ENCODE measurements at places on chromosomes 1 and 21. TPM values are rescaled to one million over a fixed set of nuclear protein-coding genes. Genes with fewer than 3 reads are reported as not detected.

- DNase-seq = peak; percentile 73
Observed at GRCh38 chr1:43526002-43526401, 4.7 kb upstream of the PTPRF start.

GRCh38 chr1:93878501-93878888 is 511 bp downstream of the DNTTIP2 start:
- DNase-seq = peak; percentile 18

DNA sequence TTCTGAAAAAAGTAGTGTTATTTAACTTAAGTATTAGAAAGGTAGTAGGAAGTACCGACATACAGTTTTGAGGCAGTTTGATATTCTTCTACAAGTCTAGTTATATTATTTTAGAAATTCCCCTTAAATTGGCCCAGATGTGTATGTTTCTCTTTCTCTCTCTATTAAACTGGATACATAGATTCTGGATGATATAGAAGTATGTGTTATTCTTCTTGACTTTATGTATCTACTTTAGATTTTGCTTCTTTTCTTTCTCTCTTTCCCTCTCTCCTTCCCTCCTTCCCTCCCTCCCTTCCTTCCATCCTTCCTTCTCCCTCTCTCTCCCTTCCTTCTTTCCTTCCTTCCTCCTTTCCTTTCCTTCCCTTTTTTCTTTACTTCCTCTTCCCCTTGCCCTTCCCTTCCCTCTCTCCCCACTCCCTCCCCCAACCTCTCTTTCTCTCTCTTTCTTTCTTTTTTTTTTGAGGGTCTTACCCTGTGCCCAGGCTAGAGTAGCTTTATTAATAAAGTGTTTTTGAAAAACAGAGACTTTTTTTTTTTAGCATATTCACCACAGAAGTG is 124.3 kb downstream of the OSBPL9 start:
- DNase-seq = no peak

- peak; percentile 49 for DNase-seq
Observed at GRCh38 chr1:184965944-184966860, 8.1 kb downstream of the NIBAN1 start.

DNA sequence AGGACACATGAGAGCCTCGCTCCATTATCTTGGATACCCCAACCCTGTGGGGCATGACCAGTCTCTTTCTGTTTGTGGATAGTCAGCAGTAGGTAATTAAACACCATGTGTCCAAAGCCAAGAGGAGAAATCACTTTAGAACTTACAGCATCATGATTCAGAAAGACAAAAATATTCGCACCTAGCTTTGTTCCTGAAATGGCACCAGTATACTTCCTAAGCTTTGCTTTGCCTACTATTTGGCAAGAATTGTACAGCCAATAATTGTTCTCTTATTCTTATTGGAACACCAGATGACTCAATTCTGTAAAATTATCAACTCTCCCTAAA is 24.2 kb downstream of the TNFRSF9 start:
- no peak for DNase-seq

DNA sequence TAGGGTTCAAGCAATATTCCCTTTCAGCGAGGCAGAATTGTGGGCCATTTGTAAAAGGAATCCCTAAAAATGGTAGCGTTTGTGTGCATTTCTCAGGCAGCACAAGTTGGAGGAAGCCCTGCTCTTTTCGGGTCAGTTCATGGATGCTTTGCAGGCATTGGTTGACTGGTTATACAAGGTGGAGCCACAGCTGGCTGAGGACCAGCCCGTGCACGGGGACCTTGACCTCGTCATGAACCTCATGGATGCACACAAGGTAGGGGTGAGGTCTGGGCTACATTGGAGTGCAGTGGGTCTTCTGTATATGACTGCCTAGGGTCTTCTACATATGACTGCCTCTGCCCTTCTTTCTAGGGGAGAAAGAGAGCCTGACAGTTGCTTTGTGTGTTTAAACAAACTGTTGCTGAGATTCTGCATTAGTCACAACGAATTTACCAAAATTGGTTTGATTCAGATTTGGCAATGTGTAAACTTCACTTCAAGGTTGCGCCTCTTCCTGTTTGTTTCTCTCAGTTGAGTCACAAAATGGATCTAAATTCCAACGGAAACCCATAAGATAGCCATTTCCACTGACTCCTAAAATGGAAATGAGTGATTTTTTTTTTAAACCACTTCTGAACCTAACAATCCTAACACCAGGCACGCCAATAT is 40.4 kb upstream of the BMP8A start:
- DNase-seq = peak; percentile 38

- no peak for DNase-seq
Observed at GRCh38 chr1:183586455-183586854, 3.8 kb downstream of the NCF2 start.

DNA sequence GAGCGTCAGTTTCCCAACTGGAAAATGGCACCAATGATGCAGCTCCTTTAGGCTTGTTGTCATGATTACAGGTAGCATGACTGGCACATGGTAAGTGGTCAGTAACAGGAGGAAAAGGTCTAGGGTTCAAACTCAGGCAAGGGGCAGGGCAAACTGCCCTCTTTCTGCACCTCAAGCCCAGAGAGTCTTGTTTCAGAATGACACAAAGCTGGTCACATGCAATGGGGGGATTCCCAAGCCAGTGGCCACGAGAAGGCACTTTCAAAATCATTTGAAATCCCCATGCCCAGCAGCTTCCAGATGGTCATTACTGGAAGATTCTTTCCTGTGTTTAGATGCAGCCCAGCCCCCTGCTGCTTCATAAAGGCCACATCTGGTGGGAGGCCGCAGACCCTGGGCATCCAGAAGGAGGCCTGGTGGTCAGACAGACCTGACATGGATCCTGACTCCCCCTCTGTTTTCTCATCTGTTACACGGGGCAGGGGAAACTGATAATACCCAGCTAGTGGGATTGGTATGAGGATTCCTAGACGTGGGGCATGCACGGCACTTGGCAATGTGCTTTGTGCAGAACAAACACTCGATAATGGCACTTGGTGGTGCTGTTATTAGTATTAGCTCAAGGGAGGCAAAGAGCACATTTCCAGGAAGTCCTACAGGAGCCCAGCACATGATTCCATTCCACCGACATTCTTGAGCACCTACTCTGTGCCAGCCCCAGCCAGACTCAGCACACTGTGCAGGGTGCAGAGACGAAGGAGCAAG is 6.9 kb upstream of the PLA2G2D start:
- DNase-seq = no peak

GRCh38 chr1:103937763-103938357 is 188.2 kb downstream of the AMY1C start:
- DNase-seq = no peak

- DNase-seq = no peak
Observed at GRCh38 chr1:206435445-206435844, 34.8 kb upstream of the IKBKE start.

DNA sequence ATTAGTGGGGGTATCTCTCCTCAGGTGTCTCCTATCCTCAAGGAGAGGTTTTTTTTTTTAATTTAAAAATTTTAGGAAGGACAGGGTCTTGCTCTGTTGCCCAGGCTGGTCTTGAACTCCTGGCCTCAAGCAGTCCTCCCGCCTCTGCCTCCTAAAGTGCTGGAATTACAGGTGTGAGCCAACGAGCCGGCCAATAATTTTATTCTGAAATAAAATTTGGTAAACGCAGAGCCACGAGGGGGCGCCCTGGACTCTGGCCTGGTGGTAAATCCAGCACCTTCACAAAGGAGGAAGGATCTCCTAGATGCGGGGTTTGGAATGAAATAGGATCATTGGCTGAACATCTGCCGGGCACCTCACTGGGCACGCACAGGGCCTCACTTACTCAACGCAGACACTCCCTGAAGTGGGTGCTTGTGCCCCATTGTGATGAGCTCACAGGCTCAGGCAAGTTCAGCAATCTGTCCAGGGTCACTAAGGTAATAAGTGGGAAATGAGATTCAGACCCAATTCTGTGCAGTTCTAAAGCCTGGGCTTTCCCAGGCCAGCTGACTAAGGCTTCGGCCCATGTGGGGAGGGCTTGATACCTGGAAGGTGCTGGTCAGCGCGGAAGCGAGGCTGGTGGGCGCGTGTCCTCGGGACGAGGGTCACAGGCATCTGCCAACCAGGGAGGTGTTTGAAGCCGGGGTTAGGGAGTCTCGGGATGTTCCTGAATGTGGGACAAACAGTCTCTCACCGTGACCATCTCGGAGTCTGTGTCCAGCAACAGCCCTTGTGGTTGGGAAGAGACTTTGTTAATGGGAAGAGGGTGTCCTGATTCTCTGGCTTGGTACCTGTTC is 32.7 kb upstream of the ETV3 start:
- DNase-seq = no peak

DNA sequence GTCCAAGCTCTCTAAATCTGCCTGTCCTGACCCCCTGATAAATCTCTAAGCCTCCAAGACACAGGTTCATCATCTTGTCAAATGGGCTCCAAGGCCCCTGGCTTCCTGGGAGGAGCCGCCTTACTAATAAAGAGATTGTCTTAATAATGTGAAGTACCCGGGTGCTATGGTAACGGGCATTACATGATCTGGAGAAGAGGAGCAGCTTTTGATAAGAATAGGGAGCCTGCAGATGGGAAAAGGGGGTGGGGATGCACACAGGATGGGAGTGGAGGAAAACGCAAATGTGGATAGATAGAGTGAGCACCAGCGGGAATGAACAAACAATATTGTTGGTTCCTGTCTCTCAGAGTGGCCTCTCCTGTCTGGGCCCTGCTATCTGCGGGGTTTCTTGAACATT is 11.9 kb upstream of the RXRG start:
- DNase-seq = no peak

GRCh38 chr1:198264282-198264681 is 107.5 kb downstream of the NEK7 start:
- no peak for DNase-seq

DNA sequence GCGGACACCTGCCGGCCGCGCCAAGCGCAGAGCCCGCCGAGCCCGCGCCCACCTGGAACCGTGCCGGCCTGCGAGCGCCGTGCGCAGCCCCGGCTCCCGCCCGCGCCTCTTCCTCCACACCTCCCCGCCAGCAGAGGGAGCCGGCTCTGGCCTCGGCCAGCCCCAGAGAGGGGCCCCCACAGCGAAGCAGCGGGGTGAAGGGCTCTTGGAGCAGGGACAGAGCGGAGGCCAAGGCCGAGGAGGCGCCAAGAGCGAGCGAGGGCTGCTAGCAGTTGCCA is 50.1 kb upstream of the KRTAP19-8 start:
- no peak for DNase-seq

DNA sequence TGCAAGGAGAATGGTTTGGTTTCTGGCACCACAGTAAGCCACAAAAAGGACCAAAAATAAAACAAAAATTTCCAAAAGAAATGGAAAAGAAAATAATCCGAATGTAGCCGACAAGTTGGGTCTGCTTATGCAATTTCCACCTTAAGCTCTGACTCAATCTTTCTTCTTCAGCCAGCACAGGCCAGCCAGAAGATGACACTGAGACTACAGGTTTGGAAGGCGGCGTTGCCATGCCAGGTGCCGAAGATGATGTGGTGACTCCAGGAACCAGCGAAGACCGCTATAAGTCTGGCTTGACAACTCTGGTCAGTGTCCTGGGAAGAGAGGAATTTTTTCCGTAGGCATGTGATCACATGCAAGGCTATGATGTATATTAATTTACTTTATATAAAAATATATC is 23.4 kb downstream of the PDPN start:
- DNase-seq = no peak

DNA sequence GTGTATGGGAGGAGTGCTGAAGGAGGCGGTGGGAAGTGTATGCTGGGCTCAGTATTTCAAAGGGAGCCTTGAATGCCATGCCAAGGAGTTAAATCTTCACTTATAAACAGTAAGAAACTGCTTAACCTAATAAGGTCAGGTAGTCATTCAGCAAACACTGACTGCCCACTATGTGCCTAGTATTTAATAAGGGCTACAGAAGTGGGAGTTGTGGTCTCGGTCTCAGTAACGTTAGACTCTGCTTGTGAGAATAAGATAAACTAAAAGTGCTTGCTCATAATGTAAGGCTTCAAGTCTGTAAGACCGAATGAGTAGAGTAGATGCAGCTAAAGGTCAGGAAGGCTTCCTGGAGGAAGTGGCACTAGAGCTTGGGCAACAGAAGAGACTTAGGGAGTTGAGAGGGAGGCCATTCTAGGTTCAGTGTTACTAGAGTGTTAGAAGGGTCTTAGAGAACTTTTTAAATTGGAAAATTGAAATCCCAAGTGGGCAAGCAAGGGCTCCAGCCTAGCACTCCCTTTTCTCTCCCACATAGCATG is 6.0 kb downstream of the MARCKSL1 start:
- DNase-seq = no peak

GRCh38 chr1:41844255-41844654 is 74.5 kb downstream of the HIVEP3 start:
- DNase-seq = no peak

- no peak for DNase-seq
Observed at GRCh38 chr1:7579831-7580804, 191.0 kb upstream of the VAMP3 start.

DNA sequence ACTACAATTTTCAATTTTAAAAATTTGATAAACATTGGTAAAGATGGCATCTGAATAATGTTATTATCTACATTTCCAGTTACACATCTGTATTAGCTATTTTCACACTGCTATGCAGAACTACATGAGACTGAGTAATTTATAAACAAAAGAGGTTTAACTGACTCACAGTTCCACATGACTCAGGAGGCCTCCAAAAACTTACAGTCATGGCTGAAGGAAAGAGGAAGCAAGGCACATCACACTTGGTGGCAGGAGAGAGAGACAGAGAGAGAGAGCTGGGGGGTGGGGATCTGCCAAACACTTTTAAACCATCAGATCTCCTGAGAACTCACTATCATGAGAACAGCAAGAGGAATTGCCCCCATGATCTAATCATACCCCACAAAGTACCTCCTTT is 850.0 kb downstream of the LTN1 start:
- peak; percentile 82 for DNase-seq

- DNase-seq = no peak
Observed at GRCh38 chr1:212367474-212368072, 47.1 kb downstream of the PACC1 start.

Gene MNDA
- total RNA-seq = not detected

Gene SLC6A17
- 0.16 TPM for total RNA-seq

Gene ANKRD34A
- total RNA-seq = 0.99 TPM

Gene ATP1A4
- not detected for total RNA-seq

Gene LCE2C
- total RNA-seq = not detected

Gene TRIM63
- 1.5 TPM for total RNA-seq

Gene OR2G6
- not detected for total RNA-seq

Gene F13B
- not detected for total RNA-seq

Gene CHI3L2
- total RNA-seq = 10.5 TPM

Gene CACNA1S
- not detected for total RNA-seq

Gene DCDC2B
- total RNA-seq = not detected

Gene PDPN
- total RNA-seq = 2.0 TPM

Gene POU2F1
- total RNA-seq = 10.7 TPM

Gene ZNF593OS
- not detected for total RNA-seq

Gene CREG1
- 272 TPM for total RNA-seq

Gene PPP2R5A
- total RNA-seq = 23.7 TPM

Data from fibroblast of the aortic adventitia (primary cell).